Activated CD4-positive, alpha-beta T cell treated with anti-CD3 and anti-CD28 coated beads, Interleukin-2, amount 50 U/mL, for 24 hours (primary cell): ENCODE measurements at places on chromosomes 16 and 17.

DNA sequence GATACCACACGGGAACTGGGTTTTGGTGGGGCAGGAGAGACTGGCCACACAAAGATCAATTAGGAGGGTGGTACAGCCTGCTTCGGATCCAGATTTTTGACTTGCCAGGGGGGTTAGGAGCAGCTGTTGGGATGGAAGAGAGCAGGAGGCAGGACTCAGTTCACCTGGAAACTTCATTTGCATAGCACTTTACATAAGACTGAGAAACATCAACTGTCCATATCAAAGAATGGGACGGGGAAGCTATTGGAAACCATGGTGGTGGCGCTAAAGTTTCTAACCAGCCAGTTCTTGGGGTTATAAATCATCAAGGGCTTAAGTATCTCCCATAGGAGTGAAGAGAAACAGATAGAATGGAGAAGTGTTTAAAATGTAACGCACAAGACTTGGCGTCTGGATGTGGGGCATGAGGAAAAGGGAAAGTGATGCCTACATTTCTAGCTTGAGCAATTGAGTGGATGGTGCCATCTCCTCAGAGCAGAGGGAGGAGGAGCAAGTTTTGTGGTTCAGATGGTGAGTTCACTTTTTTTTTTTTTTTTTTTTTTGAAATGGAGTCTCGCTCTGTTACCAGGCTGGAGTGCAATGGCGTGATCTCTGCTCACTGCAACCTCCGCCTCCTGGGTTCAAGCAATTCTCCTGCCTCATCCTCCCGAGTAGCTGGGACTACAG, 6.4 kb upstream of the SRCAP start:
- no peak for DNase-seq

DNA sequence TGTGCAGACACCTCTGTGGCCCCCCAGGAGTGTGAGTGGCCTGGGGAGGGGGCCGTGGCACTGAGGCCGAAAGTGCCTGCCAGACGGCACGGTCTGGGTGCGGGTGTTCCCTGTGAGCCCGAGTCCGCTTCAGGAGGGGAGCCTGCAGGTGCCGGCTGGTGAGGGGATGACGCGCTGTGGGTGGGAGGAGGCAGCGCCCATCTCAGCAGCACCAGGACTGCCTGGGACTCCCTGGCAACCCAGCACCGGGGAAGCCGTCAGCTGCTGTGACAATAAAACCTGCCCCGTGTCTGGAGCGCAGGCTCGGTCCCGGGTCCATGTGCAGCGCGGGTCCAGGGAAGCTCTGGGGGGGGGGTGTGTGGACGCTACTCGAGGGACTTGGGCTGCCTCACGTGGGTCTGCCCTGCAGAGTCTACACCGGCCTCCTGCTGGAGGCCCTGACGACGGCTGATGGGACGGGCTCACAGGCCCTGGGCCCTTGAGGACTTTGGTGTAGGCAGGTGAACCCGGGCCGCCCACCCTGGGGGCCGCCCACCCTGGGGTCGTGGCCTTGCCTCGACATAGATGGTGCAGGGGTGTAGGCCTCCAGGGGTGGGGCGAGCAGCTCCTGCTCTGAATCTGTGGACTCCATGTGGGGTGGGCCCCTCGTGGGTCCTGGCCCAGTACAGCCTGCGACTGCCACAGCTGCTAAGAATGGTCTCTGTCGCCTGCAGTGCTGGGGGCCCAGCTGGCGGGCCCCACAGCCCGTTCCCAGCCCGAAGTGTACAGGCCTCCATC, 5.9 kb upstream of the RAB40C start:
- DNase-seq = no peak

DNA sequence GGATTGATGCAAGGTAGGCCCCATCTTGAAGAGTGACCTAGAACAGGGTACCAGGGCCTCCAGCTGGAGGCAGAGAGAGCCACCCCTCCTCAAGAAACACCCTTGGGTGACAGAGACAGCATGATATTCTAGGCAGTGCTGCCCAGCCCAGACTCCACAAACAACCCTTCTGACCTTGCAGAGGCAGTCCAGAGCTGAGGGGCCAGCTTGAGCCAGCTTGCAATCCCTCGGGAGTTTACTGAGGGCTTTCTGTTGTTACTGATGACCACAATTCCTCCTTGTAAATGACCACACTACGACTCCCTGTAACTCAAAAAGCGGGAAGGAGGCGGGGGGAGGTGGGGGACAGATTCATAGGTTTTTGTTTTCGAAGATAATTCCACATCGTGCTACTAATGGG, 18.6 kb upstream of the MNT start:
- no peak for DNase-seq

GRCh38 chr16:10879681-10880589, 2.9 kb downstream of the CIITA start:
- no peak for DNase-seq

GRCh38 chr17:39205112-39205526, 5.0 kb downstream of the RPL19 start:
- DNase-seq = no peak

DNA sequence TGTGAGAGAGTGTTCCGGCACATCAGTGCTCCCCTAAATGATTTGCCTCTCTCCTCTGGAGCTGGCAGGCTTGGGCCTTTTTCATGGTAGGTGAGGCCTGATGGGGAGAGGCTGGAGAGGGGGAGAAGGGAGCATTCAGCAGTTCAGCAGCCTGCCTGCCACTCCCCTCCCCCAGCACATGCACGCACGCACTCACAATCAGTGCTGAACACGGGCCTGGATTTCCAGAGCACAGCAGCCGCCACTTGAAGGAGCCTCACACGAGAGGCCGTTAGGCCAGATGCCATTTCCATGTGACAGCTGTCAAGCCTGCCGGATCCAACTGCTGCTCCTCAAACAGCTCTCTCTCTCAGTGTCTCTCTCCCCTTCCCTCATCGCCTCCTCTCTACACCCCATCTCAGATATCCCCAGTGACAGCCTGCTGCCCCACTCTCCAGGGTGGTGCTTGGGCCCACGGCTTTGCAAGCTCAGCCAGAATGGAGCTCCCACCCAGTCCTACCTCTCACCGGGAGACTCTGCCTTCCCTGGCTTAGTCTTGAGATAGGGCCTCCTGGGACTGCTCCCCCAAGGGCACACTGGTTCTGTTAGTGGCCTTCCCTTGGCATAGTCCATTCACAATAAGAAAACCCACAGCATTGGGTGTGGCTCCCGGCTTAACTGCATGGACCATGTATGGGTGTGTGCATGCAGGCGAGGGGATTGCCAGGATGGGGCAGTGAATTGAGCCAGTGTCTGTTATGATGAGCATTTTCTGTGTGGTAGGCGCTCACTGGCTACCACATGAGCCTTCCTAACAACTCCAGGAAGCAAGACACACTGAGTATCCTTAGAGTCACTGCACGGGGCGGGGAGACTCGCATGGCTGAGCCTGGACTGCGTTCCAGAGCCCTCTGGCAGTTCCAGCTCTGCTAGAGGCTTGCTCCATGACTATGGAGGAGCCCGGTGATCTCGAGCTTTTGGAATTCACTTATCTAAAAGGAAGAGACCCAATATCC, 226.2 kb downstream of the CCDC182 start:
- no peak for DNase-seq

- no peak for DNase-seq
These were observed 30.3 kb downstream of the MEOX1 start for GRCh38 chr17:43631429-43631828.
